ENCODE measurements at places on chromosomes 2 and 18. TPM values are rescaled to one million over a fixed set of nuclear protein-coding genes. Genes with fewer than 3 reads are reported as not detected.

The DSG3 gene
- polyA plus RNA-seq, result not detected

The GKN2 gene
- 1.1 TPM for polyA plus RNA-seq

The TOGARAM2 gene
- 4.6 TPM for polyA plus RNA-seq

The B3GNT2 gene
- 27.3 TPM for polyA plus RNA-seq

The ALK gene
- 0.15 TPM for polyA plus RNA-seq

The CFAP53 gene
- polyA plus RNA-seq, result 2.4 TPM

The LAMA1 gene
- polyA plus RNA-seq, result 10.2 TPM

The MFSD6 gene
- polyA plus RNA-seq, result 24.8 TPM

The SPEG gene
- polyA plus RNA-seq, result 29.9 TPM

The LRRC30 gene
- polyA plus RNA-seq, result not detected

The SP140 gene
- 2.3 TPM for polyA plus RNA-seq

The PSD4 gene
- 21.9 TPM for polyA plus RNA-seq

The IER3IP1 gene
- 23.8 TPM for polyA plus RNA-seq

The LRP1B gene
- polyA plus RNA-seq, result 0.81 TPM

The ACVR1C gene
- 0.29 TPM for polyA plus RNA-seq

The DNAJC5G gene
- polyA plus RNA-seq, result 0.32 TPM

- DNase-seq, result peak; percentile 51
Observed at GRCh38 chr2:37773371-37774130, 102.1 kb upstream of the CDC42EP3 start.

DNA sequence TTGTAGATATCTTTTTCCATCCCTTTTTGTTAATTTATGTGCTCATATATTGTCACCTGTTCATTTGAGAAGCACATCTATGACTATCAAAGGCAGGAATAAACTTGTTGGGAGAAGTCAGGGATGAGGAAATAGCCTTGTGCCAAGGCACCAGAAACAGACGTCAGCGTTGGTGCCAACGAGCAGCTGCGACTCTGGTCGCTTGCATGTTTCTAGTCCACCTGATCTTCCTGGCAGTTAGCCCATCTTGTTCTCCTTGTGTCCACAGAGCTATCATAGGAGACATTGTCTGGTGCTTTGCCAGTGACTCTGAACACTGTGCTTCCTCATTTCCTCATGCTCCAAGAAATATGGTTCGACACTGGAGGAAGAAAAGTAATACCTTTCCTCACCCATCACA, 374.4 kb downstream of the PTPRM start:
- DNase-seq, result peak; percentile 35

DNA sequence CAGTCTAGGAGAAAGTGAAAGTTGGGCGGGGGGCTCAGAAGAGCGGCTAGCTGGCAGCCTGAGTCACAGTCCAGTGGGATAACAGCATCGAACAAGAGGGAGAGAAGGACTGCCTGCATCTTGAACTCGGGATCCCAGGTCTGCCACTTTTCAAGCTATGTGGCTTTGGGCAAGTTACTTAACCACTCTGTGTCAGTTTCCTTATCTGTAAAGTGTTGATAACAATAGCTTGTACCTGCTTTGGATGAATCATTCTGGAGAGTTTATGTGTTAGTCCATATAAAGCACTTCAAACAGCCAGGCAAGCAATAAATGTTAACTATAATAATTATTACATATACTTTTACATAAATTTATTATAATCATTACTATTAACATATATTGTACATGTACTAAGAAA, 4.6 kb downstream of the DYSF start:
- no peak for DNase-seq

- DNase-seq, result no peak
Observed at GRCh38 chr2:216849987-216850386, 9.9 kb downstream of the TNP1 start.

- peak; percentile 79 for DNase-seq
Observed at GRCh38 chr2:127085317-127085681, 21.7 kb downstream of the BIN1 start.

DNA sequence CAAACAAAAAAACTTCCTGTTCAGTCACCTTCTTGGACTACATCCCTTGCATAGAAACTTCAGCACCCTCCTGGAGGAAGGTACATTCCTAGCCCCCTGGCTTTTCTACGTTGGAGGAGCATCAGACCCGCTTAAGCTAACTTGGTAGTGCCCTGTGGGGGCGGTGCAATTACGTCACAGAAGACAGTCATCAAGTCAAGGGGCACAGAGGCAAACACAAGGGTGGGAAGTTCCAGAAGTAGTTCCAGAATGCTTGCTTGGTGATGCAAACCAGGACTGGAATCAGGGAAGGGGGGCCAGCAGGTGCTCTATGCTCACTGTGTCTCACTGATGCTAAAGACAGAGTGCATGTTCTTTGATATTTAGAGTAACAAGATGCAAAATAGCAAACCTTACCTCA, 15.2 kb upstream of the AGFG1 start:
- no peak for DNase-seq

GRCh38 chr2:160221391-160222276, 21.6 kb upstream of the ITGB6 start:
- DNase-seq, result peak; percentile 40

- DNase-seq, result no peak
Observed at GRCh38 chr2:239383036-239383758, 17.6 kb downstream of the HDAC4 start.

- no peak for DNase-seq
Observed at GRCh38 chr2:69456950-69457445, 19.8 kb upstream of the NFU1 start.

- DNase-seq, result no peak
Observed at GRCh38 chr2:174691201-174691779, 73.0 kb downstream of the CHRNA1 start.

GRCh38 chr2:23616630-23617029, 231.7 kb downstream of the KLHL29 start:
- DNase-seq, result no peak

GRCh38 chr2:63903003-63903402, 61.3 kb downstream of the UGP2 start:
- no peak for DNase-seq

GRCh38 chr2:137117385-137117784, 352.0 kb downstream of the THSD7B start:
- no peak for DNase-seq

DNA sequence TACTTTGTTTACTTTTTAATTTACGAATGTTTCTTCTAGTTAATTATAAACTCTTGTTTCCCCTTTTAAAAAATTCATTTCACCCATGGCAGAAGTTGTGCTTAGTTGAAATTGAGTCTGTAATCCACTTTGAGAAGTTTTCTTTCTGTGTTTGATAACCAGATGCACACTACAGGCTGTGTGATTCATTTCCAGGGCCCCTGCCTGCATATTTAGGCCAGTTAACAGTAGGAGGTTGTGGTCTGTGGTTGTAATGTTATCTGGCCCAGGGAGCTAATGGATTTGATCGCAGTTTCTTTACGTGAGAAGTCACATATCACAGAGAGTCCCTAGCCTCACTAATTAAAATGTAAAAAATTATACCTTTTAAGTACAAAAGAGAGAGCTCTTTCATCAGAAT, 3.3 kb downstream of the CDH7 start:
- DNase-seq, result no peak

- DNase-seq, result no peak
Observed at GRCh38 chr2:69993048-69993565, 31.7 kb upstream of the ASPRV1 start.

DNA sequence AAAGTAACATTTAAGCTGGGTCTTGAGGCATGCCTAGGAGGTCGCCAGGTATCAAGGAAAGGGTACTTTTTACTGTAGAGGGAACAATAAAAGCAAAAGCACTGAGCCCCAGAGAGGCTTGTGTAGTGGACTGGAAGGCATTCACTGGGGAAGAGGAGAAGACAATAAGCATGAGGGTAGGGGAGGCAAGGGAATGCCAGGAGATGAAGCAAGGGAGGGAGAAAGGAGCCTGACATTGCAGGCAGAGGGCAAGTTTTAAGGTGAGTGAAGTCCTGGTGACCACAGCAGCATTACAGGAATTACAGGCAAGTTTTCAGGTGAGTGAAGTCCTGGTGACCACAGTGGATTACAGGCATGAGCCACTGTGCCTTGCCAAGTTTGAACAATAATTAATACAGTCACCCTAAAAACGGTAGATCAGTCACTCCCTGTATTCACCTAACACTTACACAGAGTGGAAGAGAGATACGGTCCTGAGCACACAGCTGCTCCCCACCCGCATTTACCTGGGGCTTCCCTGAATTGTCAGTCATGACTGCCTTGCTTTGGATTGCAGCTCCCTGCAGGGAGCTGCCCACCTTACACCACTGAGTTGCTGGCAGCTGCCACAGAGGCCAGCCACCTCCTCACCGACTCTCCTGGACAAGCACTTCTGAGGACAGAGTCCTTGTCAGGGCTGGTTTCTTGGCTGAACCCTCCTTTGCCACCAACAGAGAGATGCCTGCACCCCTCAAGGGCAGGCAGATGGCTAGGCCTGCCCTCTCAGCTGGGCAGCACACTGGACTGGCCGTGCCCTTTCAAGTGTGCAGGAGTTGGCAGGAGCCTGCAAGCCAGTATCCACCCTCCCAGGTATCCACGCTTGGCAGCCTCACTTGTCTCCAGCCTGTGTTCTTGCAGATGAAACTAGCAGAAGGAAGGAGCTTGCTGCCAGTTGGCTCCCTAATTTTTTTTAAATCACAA, 153.2 kb upstream of the MSH6 start:
- DNase-seq, result peak; percentile 38

DNA sequence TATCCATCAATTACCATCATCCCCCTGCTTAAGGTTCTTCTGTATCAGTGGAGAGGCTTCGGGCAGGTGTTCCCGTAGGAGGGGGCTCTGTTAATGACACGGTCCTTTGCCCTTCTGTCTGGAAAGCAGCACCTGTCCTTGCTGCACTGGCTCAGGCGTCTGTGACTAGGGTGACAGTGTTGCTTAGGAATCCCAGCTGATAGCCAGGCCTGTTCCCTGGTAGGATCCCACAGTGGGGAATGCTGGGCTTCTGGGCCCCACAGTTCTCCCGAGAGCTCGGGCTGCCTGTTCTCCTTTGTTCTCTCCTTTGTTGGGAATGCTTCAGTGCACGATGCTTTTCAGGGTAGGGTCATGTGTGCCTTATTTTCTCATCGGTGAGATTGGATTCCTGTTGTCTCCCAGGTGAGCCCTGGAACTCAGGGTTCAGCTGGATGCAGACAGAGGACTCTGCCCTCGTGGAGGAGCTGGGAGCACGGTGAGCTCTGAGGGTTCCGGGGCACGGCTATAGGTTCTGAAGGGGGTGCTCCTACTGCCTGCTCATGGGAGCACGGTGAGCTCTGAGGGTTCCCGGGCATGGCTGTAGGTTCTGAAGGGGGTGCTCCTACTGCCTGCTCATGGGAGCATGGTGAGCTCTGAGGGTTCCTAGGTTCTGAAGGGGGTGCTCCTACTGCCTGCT, 9.6 kb downstream of the SNTG2 start:
- DNase-seq, result no peak

DNA sequence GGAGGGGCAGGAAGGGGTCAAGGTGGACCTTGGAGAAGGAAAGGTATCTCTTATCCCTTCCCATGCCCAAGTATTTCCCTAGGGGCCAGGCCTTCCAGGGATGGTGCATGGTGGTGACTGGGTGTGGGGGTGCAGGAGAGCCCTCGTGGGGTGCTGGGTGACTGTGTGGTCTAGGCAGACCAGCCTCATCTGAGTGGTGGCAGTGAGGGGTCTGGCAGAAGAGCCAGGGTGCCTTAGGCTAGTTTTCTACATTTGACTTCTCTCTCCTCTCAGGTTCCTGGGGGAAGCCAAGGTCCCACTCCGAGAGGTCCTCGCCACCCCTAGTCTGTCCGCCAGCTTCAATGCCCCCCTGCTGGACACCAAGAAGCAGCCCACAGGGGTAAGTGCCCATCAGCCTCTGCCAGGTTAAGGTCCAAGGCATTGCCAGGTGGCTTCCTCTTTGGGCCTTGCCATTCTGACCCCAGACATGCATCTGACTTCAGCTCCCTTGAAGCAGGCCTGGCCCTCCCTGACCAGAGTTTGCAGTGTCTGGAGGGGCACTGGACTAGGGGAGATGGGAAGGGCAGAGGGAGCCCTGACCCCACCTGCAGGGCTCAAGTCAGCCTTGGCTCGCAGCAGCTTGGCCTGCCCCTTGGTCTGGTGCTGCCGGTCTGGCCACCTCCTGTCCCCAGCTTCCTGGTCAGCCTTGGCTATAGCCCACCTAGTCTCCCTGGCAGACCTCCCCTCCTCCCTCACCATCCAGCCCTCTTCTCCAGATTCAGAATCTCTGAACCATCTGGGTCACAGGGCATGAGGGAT, 49.8 kb downstream of the DYSF start:
- no peak for DNase-seq

- no peak for DNase-seq
Observed at GRCh38 chr18:48922226-48922800, 28.5 kb downstream of the SMAD7 start.

- no peak for DNase-seq
Observed at GRCh38 chr2:219469186-219469724, 29.4 kb upstream of the GMPPA start.

DNA sequence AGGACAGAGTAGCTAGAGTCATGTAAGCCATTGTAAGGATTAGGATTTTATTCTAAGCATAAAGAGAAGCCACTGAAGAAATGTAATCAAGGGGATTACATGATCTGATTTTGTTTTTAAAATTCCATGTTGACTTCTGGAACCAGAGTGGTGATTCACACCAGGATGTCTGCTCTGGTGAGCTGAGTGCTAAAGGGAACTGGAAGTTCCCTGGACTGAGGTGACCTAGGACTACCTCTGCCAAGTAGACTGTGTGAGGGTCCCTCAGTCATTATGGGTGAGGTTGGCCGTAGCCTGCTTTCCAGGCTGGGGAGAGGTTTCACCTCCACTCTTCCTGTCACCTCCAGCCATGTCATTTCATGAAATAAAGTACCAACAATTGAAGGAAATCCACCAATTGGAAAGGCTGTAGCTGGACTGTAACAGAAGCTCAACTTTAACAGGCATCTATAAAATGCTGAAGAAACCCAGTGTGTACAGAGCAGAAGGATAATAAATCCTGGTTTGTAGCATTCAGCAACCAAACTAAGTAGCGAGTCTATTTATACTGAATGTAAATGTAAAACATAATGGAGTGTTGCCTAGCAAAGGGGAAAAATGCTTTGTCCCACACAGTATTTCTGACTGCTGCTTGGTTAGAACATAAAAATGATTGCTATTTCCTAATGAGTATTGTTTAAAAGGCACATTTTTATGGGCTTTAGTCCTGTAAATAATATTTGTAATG, 507.4 kb upstream of the PKDCC start:
- DNase-seq, result no peak

DNA sequence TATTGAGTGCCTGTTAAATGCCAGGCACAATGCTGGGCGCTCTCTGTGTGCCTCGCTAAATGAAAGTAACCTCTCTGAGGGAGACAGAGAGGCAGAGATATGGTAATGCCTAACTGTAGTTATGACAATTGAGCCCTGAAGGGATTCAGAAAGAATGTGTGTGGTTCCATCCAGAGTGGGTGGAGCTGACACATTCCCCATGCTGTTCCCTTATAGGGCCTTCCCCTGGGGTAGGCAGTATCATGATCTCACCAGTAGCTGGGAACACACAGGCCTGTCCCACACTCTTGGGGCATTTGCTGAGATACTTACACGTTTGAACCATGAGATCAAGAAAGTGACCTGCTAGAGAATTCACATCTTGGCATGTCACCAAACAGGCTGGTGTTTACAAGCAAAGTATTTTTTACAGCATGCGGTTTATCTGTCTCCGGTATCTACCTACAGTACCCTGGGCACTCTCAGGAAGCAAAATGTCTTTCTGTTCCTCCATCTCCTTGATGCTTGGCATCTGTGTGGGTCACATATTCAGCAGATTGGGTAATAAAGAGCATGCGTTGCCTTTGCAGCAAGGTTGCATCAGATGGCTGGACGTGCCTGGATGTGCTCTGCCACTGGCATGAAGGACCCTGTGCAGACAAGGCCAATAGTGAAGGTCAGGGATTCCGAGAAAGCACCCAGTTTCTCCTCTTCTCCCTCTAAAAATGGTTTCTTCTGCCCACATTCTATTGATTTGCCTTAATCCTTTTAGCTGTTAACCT, 9.4 kb downstream of the CTIF start:
- DNase-seq, result no peak
